ENCODE measurements at places on chromosomes 4 and X.

- no peak for DNase-seq
Measured at GRCh38 chr4:181150191-181150590, 1093.0 kb upstream of the TENM3 start.

GRCh38 chrX:103783971-103784370 lies 7.3 kb downstream of the PLP1 start:
- DNase-seq = no peak

DNA sequence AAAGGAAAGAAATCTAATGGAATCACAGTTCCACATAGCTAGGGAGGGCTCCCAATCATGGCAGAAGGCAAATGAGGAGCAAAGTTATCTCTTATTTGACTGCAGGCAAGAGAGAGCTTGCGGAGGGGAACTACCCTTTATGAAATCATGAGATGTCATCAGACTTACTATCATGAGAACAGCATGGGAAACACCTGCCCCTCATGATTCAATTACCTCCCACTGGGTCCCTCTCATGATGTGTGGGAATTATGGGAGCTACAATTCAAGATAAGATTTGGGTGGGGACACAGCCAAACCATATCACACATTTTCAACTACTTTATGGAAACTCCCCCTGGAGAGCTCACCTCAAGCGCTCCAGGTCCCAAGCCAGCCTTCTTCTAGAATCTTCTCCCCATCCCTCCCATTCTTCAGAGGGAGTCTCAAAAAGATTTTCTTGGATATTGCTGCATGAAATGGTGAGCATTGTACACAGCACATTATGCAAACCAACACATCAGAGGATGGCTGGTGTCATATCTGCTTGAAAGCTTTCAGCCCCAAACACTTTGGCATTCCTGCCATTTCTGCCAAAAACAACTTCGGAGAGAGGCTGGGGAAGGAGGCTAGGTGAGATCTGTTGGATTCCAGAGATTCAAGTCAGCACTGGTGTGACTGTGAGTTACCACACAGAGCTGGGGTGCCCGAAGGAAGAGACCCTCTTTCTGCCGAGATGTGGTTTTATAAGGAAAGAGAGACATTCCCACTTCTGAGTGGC lies 6.9 kb downstream of the FGFBP1 start:
- no peak for DNase-seq

GRCh38 chr4:159104694-159105414 lies 2.0 kb downstream of the RAPGEF2 start:
- DNase-seq = no peak

GRCh38 chr4:625631-626161 lies 323 bp downstream of the PDE6B start:
- no peak for DNase-seq

DNA sequence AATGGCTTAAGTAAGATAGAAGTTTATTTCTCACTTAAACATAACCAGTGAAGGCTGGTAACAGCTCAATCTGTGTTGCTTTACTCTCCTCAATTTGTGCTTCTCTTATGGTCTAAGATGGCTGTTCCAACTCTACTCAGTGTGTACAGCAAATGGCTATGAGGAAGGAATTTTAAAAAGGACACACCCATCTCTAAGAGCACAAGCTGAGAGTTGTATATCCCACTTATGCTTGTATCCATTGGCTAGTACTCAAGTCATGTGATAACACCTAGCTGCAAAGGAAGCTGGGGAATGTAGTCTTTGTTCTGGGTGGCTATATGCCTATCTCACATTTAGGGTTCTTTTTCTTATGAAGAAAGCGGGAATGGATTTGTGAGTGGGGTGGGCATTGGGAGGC lies 63.3 kb downstream of the GPAT3 start:
- DNase-seq = no peak

Data from stimulated activated CD4-positive, alpha-beta T cell treated with anti-CD3 and anti-CD28 coated beads, Interleukin-15, amount 100 ng/mL, for 1 hour (primary cell).